ENCODE measurements at places on chromosomes 1 and 21.

DNA sequence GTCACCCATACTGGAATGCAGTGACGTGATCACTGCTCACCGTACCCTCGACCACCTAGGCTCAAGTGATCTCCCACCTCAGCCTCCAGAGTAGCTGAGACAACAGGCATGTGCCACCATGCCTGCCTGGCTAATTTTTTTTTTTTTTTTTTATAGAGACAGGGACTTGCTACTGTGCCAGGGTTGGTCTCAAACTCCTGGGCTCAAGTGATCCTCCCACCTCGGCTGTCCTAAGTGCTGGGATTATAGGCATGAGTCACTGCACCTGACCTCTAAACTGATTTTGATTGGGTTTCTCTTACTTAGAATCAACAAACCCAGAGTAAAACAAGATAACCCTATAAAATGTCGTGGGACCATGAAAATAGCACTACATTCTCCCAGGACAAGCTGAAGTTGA, 112.0 kb downstream of the UBE2U start:
- no peak for DNase-seq

DNA sequence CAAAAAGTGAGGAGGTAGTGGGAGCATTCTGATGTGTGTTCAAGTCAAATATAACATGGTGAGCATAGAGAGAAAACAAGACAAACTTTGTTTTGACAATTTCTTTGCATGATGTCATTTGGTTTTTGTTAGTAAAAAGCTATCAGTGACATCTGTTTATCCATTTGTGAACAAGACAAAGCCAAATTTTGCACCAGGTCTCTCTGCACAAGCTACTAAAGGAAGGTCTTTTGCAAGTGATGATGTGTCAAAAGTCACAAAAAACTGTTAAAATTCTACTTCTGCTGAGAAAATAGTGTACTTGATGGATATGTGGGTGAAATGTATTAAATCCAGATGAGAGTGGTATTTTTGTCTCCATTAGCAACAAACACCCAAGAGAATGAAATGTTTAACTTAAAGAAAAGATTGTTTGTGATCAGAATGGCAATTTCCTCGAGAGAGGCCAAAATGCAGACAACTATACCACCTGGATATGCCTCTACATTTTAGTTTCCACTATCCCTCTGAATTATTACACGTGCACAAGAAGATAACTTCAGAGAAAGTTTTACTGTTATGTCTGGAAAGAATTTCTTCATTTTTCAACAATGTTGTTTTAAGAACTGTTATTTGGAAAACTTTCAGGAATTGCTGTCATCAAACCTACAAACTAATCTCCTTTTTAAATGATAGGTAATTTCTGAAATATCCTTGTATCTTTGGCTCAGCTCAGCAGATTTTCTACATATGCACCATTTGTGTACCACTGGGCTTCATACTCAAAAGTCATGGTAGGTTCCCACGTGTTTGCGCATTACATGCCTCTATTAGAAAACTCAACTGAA, 807.4 kb upstream of the ADGRL2 start:
- DNase-seq: no peak

DNA sequence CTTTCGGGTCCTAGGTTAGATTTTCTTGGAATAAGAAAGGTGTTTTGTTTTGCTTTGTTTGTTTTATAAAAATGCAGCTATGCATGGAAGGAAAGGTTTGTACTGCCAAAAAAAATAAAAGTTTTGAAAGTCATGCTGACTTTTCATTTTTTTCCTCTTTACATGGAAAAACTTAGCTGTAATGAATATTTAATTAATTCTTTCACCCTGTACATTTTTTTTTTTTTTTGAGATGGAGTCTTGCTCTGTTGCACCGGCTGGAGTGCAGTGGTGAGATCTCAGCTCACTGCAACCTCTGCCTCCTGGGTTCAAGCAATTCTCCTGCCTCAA, 48.7 kb downstream of the NENF start:
- no peak for DNase-seq

GRCh38 chr1:220726634-220727033, 21.5 kb upstream of the MTARC2 start:
- DNase-seq: no peak

DNA sequence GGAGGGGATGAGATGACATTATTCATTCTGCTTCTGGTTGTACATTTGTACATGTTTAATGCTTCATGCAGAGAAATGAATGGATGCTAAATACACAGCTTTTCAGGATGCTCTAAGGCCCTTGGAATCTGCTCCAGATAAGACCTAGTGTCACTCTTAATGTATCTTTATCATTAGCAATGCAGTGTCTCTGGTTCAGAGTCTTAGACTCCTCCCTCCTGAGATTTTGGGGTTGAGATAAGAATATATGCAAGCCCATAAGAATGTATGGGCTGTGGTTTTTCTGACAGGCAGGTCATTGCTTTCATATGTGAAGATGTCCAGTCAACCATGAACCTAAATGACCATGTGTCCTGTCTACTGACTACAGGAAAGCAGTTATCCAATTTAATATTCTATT, 415.5 kb downstream of the RPS6KC1 start:
- DNase-seq: no peak
